Nucleus accumbens (tissue), 56 donors: ENCODE measurements at places on chromosomes 12 and 14.

DNA sequence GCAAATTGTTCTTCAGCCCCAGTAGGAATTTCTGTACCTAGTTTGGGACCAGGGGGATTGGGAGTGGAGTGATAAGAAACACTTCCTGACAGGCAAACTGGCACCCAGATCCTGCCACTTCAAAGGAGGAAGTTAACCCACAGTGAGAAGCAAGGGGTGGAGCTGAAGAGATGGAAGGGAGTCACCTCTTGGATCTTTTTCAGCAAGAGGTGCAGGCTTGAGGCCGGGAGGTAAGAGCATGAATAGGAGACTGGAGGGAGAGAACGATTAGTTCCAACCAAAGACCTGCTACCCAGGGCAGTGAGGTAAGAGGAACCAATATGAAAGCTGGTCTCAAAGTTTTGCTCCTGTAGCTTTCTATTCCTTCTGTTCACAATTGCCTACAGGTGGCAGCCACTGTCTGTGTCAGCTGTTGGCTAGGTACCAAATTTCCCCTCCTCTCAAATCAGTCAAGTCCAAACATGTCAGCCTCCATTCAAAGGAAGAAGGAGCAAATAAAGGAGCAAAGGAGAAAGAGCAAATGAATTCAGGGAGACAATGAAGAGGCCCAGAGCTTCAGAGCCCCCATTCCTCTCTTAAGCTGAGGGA, 14.9 kb upstream of the TAC3 start:
- no peak for DNase-seq

DNA sequence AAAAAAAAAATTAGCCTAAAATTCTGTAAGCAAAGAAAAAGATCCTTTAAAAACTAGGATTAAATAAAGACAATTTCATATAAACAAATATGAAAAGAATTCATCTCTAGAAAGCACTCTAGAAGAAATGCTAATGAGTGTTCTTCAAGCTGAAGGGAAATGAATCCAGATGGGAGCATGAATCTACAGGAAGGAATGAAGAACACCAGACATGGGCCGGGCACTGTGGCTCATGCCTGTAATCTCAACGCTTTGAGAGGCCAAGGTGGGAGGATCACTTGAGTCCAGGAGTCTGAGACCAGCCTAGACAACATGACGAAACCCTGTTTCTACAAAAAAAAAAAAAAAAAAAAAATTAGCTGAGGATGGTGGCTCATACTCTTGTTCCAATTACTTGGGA, 297.2 kb downstream of the FBXL14 start:
- DNase-seq = no peak

GRCh38 chr14:55418411-55418810, 6.8 kb upstream of the ATG14 start:
- no peak for DNase-seq

- DNase-seq = no peak
These were observed 5.6 kb downstream of the DAZAP2 start for GRCh38 chr12:51244269-51244668.

DNA sequence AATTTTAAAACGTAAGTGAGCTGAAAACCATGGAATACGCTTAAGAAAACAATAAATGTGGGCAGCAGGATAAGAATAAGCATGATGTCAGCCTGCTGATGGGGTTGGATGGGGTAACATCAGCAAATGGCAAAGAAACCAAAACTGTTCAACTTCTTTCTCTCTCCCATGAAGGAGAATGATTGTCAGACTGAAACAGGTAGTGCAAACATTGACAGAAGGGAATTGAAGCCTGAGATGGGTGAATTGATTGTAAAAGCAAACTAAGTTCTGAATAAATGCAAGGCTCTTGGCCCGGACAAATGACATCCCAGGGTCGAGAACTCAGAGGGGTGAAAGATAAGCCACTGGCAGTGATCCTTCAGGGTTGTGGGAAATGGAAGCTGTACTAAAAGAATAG, 182.6 kb downstream of the ETV6 start:
- no peak for DNase-seq

DNA sequence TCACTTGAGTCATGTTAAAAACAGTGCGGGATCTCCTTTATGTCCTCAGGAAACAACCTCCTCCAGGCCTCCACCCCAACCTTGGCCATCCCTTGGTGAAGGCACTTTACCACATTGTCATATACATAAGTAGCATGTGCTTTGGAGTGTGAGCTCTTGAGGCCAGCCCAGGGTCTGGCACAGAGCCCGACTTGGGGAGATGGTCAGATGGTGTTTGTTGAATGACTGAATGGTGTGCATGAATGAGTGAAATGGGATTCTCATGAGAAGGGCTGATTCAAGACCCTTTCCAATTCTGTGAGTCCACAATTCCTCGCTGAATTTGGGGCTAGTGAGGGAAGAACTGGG, 52.9 kb upstream of the DLK1 start:
- no peak for DNase-seq
